ENCODE measurements at places on chromosomes 4 and X.

- DNase-seq = no peak
Observed at GRCh38 chr4:76623217-76624045, 188.4 kb downstream of the SHROOM3 start.

DNA sequence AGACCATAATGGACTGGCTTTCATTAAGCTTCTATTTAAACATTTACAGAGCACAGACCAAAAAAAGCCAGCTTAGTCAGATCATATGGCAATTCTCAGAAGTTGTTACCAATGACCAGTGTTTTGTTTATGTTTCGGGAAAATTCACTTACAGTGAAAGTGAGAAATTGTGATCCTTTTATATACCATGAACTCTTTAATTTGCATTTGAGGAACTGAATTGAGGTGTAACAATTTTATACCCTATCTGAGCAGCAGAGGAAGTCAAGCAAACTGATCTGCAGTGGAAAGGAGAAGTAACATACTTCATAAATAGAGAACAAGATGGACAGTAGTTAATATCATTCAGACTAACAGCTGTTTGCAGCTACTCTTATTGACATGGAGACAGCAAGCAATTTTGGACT lies 97.1 kb downstream of the TMA16 start:
- peak; percentile 67 for DNase-seq

- DNase-seq = peak; percentile 13
Observed at GRCh38 chrX:39652336-39652735, 445.4 kb downstream of the BCOR start.

- no peak for DNase-seq
Observed at GRCh38 chr4:3190549-3190948, 58.4 kb upstream of the MSANTD1 start.

- DNase-seq = no peak
Observed at GRCh38 chrX:95678679-95679078, 1006.0 kb upstream of the DIAPH2 start.

DNA sequence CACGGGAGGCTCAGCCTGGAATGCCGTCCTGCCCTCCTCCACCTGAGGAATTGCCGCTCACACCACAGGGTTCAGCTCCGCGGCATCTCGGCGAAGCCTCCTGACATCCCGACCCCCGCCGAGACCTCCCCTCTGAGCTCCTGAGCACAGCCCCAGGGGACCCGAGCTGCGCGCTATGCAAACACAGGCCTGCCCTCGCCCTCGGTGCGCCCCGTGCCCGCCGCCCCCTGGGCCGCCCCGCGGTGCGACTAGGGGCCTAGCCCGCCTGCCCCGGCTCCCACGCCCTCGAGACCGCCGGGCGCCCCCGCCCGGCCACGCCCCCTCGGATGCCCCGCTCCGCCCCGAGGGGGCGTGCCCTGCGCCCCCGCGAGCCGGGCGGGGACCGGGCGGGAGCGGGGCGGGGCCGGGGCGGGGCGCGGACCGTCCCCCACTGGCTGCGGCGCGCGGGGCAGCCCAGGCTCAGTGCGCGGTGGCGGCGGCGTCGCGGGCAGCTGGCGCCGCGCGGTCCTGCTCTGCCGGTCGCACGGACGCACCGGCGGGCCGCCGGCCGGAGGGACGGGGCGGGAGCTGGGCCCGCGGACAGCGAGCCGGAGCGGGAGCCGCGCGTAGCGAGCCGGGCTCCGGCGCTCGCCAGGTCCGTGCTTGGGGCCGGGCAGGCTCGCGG lies at the start of gene FGFR3:
Gene FGFR3 (plus strand): TSS at position 462 of the 664 bp plus-strand sequence. CDS start 642 bp downstream, outside the sequence.
- no peak for DNase-seq

DNA sequence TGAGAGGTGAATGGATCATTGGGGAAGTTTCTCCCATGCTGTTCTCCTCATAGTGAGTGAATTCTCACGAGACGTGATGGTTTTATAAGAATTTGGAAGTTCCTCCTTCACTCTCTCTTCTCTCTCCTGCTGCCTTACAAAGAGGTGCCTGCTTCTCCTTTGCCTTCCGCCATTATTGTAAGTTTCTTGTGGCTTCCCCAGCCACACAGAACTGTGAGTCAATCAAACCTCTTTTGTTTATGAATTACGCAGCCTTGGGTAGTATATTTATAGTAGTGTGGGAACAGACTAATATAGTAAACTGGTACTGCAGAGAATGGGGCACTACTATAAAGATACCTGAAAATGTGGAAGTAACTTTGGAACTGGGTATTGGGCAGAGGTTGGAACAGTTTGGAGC lies 7.8 kb upstream of the CTAG2 start:
- DNase-seq = no peak

DNA sequence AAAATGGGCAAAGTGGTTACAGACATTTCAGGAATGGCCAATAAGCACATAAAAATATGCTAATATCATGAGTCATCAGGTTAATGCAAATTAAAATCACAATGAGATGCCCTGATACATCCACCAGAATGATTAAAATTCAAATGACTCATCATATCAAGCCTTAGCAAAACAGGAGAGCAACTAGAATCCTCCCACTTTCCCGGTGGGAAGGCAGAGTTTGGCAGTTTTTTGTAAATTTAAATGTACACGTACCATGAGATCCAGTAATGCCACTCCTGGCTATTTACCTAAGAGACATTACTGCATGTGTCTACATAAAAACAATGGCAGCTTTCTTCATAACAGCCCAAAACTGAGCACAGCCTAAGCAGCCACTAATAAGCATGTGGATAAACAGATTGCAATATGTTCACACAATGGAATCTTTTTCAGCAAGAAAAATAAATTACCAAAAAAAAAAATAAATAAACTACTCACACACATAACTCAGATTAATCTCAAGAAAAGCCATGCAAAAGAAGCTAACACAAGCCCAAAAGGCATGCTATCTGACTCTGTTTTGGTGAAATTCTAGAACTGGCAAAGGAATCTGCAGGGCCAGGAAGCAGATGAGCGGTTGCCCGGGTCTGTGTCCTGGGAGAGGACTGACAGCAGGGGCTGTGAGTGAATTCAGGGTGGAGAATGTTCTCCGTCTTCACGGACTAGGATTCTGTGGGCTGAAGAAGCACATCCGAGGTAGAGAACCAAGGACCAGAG lies 48.8 kb downstream of the AFAP1 start:
- DNase-seq = no peak

DNA sequence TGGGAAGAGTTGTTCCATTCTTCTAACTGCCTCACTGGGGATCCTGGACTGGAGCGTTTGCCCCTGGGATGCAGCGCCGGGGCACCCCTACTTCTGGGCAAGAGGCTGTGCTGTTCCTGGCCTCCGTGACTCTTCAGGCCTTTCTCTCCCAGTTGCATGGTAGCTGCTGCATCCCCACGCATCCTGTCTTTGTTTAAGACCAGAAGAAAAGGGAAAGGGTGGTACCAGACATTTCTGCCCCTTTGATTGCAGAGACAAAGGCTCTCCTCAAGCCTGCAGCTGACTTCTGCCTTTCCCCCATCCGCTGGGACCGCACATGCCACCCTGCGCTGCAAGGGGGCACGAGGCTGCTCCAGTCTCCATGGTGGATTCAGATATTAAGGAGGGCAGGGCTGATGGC lies 70.4 kb downstream of the SHROOM2 start:
- DNase-seq = no peak

GRCh38 chr4:140281828-140282552 lies 91.5 kb upstream of the SCOC start:
- DNase-seq = no peak

DNA sequence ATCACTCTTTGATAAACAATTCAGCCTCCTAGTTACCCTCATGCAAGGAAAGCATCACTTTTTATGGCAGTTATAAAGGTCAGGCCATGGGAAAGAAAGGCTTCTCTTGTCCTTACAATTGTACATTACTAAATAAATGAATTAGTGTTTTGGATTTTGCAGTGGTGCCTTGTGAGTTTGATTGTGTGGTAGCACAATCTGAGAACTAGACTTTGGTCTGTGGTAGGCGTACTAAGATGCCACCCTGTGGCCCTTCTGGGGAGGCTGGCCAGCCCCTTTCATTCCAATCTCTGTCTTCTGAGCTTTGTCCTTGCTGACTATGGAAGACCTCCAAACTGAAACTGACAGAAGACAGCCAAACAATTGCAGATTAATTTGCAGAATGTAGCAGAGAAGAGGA lies 14.6 kb upstream of the HNRNPD start:
- DNase-seq = no peak

GRCh38 chr4:181592221-181592745 lies 650.9 kb upstream of the TENM3 start:
- no peak for DNase-seq

DNA sequence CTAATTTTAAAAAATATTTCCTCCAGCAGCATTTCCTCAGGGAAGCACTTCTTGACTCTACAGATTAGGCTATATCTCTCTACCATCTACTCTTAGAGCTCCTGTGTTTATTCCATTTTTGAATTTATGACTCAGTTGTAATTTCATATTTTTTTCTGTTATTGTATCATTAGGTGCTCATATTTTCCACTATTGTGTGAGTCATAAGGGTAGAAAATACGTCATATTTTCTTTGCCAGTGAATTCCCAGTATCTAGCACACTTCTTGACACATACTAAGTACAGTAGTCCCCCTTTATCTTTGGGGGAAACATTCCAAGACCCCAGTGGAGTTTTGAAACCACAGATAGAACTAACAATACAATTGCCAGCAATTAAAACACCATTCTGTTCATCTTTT lies 431.2 kb downstream of the GASK1B start:
- DNase-seq = no peak

DNA sequence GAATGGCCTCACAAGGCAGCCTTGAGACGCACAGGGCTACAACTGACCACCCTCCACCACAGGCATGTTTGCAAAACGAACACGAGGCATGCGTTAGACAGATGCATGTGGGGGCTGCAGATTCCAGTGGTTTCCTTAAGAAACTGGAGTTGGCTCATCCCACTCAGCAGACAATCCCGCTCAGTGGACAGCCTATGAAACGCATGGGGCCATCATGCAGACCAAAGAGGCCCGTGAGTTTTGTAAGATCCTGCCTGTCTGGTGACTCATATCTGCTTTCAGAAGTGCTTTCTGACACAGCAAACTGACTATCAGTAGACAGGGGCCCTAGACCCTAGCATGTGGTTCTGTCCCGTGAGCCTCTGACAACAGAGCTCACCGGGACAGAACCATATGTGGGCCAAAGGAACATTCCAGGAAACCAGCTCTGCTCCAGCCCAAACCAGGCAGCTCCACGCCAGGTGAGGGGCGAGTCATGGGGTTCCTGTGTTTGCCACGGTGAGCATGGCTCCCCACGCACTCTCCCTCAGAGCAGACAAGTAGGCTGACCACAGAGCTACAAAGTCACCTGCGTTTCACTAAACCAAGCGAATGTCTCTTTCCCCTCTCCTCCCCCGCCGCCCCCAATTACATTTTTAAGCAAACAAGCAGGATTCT lies 74.4 kb downstream of the MTMR1 start:
- DNase-seq = no peak

DNA sequence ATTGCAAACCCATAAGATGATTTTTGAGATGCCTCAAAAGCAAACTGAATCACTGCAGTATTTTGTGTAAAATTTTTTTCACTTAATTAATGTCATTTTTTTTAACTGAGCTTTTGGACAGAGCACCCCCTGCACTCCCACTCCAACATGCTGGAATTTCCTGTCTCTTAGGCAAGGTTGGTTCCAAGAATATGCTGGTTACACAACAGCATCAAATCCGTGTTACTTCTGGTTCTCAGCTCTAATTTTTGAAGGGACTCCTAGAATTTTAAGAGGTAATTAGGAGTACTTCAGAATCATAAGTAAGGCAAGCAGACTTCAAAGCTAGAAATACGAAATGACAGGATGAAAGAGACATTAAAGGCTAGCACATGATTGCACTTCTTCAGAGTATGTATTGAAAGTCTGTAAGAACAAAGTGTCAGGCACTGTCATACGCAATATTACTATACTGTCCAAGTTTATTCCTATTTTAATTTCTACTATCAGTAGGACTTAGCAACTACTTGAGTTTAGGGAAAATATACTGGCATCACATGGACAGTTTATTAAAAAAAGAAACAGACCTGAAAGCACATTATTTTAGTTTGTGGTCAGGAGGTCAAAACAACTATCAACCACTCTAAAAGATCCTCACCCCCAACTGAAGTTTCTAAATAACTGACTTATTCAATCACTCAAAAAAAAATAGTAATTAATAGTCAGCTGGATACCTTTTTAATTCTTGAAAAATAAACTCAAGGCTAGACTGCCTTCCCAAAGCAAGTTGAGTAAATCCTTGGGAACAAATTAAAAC lies 1.6 kb upstream of the JCHAIN start:
- DNase-seq = no peak

- no peak for DNase-seq
Observed at GRCh38 chrX:43530837-43531236, 125.3 kb upstream of the MAOA start.

DNA sequence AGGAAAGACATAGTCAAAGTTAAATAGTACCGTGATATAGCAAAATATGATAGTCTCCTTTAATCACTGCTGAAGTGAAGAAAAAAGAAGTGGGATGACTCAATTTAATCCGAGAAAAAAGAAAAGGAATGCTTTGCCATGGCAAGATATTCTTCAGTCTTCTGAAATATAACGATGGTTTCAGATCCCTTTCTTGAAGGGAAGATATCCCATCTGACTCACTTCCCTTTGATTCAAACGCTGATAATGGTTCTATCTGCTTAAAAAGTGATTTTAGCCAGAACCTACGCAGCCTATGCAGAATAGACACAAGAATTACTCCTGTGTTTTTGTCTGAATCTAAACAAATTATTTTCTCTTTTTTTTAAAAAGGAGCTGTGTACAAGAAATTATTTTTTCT lies 68.1 kb upstream of the FTHL17 start:
- no peak for DNase-seq

DNA sequence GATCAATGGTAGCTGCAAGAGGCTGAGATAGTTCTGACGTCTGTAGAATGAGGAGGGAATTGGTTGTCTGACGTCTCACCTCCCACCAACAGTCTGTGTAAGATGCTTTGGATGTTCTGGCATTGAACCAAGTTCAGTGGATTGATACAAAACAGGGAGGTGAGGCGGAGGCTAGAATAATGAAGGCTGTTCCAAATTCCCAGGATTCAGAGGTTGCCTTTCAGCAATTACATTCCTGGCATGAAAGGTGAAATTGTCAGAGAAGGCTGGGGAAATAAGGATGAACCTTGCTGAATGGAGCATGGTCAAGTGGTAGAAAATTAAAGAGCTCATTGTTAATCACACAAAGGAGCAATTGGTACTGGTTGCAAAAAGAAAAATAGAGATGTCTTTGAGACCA lies 241.6 kb downstream of the FBXW7 start:
- DNase-seq = no peak

- no peak for DNase-seq
Observed at GRCh38 chr4:120725639-120726580, 196.6 kb downstream of the PRDM5 start.

- no peak for DNase-seq
Observed at GRCh38 chrX:39145859-39146258, 344.6 kb downstream of the MID1IP1 start.

DNA sequence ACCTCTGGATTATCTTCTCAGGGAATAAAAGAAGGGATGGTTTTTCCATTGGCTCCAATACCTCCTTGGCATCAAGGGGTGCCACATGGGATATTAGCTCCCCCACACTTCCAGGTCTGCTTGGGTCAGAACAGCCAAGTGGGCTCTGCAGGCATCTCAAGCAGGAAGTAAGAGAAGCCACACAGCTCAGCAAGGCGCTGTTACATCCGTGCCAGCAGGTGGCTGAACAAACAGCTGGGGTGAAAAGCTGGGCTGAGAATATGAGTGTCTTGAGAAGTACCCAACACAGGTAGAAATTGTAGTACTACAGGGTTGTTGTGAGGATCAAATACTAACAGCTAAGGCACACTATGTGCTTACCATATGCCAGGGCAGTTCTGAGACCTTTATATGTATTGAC lies 76.7 kb upstream of the TMEM150C start:
- no peak for DNase-seq

Data from GM12864 (cell line).